ENCODE measurements at places on chromosomes 2 and 18.

GRCh38 chr2:83595121-83595690, 863.9 kb downstream of the SUCLG1 start:
- no peak for DNase-seq

- DNase-seq, result no peak
These were observed 195.0 kb downstream of the BCL11A start for GRCh38 chr2:60358476-60358875.

DNA sequence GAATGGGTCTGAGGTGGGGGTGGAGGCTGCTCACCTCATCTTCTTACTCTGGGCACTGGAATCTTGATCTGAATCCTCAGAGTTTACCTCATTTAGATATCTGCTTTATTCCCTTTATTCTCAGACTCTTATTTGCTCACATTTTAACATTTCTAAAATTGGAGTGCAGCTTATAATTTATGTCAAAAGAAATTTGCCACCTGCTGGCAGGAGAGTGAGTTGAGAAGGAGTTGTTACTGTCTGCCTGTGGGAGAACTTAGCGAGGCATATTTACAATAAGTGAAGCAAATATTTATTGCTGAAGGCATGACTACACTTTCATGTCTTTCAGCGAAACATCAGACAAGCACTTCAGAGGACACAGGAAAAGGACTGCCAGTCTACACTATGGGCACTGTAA, 16.4 kb upstream of the KIAA2012 start:
- DNase-seq, result no peak

DNA sequence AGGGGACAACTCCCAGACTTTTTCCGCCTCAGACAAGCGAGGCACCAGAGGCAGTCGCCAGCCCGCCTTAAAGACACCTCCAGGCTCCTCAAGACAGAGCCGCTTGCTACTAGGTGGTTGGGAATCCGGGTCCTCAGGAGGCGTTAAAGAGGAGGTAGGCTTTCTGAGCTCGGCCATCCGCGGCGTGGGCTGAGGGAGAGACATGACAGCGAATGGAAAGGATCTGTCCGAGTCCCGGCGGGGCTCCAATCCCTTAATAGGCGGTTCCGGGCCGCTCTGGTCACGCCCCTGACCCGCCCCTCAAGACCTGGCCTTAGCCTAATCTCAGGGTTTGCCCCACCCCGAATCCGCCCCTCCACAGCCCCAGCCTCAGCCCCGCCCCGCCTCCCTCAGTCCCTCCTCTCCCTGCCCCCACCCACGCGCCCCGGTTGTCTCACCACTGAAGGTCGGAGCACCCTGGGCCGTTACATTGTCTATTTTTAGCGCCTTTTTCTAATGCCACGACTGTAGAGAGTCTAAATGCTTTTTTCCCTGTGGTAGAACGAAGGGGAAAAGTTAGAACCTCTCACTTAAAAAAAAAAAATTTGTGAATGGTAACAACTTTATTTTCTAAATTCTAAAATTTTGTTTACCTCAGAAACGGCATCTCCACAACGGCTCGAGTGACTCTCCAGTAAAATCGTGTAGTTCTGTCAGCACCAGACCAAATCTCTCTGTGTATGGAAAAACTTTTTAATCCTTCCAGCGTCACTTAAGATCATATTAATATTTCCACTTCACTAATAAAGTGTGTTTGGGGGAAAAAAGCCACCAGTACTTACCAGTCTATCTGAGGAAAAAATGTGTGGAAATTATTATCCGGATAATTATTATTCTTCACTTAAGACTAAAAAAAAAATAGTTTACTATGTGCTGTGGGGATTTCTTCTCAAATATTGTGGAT, at the start of gene RAD51AP2:
TSS of gene RAD51AP2 (minus strand) at position 229 of the 943 bp plus-strand sequence. CDS start at position 204, 25 bp downstream.
- peak; percentile 45 for DNase-seq

DNA sequence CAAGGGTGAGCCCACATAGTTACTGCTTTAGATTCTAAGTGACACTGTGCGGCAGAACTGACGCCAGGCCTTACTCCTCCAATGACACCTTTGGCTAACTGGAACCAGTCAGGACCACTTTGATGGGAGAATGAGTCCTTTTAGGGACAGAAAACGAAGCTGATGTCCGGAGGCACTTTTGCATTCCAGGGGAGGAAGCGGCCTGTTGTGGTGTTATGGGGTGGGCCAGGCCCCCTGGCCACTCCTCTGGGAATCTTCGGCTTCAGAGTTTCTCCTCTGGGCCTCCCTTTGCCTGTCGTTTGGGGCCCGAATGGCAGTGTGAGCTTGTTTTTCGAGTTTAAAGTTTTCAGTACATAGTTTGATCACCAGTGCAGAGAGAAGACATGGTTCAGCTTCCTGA, 65.9 kb downstream of the MBP start:
- DNase-seq, result no peak

DNA sequence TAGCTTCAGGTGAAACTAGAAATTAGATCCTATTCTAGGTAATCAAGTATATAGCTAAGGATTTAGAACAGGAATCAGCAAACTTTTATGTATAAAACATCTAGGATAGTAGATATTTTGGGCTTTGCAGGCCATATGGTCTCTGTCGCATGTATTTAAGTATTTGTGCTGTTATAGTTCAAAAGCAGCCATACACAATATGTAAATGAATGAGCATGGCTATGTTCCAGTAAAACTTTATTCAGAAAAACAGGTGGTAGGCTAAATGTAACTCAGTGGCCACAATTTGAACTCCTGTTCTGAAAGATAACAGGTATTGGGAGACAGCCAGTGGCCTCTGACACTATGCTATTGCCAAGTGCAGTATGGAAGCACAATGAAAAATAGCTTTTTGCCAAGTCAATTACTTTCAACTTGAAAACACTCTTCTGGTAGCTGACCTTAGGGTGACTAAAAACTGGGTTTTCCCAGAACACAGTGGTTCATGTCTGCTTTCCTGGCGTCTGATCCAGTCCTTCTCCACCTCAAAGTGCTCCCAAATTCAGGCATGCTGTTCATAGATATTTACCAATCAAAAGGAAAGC, 304.7 kb upstream of the SYT4 start:
- DNase-seq, result no peak

- no peak for DNase-seq
These were observed 27.5 kb downstream of the CFAP36 start for GRCh38 chr2:55547001-55547400.

DNA sequence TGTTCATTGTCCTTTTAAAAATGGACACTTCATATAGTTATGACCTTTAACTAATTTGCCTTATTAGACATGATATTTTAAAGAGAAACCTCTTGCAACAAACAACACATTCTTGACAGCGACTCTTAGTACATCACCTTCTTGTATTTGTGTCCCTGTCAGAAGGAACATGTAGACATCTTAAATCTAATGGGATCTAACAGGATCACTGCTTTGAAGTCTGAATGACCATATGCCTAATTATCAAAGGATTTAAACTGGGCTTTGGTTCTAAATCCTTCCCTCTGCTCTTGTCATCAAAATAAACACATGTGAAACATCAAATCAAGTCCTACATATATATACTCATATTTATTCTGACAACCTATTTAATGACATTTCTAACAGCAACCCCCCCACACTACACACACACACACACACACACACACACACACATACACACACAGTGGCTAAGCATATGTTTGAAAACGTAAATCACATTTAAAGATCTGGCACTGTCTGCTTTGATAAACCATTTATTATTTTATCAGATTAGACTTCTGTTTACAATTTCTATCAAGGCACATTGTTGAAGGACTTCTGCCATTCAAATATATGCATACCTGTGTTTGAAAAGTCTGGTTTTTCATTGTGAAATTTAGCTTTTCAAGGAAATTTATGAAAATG, 4.2 kb downstream of the GALNT13 start:
- peak; percentile 49 for DNase-seq

GRCh38 chr2:213002383-213002782, 149.0 kb downstream of the IKZF2 start:
- DNase-seq, result no peak

DNA sequence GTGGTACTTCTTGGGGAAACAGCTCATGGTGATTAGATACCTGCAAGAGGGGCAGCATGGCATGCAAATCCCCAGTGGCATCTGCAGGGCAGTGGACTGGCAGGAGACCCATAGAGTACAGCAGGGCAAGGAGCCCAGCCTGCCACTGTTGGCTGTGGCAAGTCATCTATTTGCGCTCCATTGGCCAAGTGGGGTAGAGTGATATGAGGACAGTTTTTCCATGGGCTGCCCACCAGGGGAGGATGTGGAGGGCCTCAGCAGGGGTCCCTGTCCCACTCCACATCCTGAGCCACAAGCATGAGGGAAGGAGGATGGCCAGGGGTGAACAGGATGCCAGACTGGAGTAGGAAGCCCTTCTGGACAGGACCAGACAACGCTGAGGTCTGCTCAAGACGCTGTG, 50.9 kb upstream of the OTOF start:
- no peak for DNase-seq

DNA sequence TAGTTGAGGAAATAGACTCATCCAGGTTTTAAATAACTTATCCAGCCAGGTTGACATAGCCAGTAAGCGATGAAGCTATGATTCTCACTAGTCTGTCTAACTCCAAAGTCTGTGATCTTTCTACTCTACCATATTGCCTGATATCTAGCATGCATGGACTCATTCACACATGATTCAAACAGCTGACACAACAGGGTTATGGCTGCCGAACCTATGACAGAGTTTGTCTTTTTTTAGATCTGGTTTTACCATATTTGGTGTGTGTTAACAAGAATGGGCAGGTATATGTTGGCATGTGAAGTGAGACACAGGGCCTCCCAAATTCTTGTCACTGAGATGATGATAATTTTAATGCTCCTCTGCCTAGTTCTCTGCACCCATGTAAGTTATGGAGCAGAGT, 210.6 kb downstream of the BABAM2 start:
- no peak for DNase-seq

DNA sequence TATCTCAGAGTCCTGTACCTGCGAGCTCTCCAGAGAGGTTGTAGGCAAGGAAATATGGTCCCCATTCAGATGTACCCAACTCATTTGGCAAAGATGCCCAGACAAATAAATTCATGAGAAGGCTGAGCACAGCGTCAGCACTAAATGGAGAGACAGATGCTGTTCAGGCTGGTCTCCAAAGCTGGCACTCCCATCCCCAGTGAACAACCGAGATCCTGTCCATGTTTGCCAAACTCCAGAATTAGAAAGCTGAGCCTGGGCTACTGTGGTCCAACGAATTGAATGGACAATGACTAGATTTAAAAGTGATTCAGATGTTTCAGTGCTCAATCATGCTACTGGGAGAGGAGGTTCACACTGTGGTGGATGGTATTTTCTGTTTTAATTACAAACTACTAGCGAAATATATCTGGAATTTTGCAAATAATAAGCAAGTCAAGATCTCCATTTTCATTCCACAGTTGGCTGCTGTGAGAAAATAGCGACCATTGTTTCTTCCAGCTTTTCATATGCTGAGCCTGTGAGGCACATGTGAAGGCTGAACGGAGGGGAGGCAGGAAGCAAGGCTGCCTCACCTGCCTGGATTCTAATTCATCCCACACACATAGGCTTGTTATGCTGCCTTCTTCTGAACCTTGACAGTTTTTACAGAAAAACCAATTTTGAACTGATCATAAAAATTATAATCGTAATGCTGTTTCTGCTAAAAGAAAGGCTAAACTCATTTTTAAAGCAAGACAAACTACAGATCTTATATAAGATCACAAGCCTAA, 22.6 kb upstream of the DAPL1 start:
- DNase-seq, result no peak

- DNase-seq, result no peak
These were observed 4.0 kb downstream of the EMX1 start for GRCh38 chr2:72921088-72921851.

DNA sequence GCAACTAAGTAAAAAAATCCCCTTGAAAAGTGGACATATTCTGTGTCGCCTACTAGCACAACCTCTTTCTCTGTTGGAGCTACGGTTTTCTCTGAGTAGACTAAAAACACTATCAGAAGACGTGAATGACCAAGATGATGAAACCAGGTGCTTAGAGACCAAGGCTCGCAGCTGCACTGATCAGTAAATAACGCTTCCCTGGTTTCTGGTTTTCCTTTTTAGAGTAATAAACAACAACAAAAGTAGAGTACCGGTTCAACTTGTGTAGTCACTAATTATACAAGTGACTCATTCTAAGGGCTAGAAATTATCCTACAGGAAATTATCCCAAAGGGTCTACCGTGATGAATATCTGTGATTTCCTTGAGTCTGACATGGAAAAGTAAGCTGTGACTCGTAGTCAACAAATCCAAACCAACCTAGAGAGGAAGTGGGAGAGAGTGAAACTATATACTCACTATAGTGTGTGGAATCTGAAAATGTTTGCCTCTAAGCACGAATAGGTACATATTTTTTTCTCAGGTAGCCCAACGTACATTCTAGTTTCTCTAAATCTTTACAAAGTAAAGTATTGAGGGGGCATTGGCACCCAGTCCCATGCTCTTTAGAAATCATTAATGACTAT, 17.8 kb downstream of the RASGRP3 start:
- no peak for DNase-seq

GRCh38 chr2:219159771-219160185, 837 bp downstream of the NHEJ1 start:
- no peak for DNase-seq

DNA sequence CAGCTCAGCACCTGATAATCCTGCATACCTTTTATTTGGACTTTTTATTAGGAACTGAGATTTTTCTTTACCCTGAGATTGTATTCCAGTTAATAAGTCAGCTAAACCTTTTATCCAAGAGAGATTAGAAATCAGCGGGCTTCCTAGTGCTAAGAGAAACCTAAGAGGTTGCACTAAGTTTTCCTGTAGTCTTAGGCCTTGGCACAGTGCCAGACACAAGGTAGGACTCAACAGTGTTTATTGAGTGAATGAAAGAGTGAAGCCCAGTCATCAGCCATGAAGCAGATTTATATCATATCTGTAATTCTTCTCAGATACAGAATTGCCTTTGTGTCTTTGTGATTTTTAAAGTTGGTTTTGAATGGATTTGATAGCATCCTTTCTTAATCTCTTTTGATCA, 13.6 kb downstream of the OTX1 start:
- no peak for DNase-seq

DNA sequence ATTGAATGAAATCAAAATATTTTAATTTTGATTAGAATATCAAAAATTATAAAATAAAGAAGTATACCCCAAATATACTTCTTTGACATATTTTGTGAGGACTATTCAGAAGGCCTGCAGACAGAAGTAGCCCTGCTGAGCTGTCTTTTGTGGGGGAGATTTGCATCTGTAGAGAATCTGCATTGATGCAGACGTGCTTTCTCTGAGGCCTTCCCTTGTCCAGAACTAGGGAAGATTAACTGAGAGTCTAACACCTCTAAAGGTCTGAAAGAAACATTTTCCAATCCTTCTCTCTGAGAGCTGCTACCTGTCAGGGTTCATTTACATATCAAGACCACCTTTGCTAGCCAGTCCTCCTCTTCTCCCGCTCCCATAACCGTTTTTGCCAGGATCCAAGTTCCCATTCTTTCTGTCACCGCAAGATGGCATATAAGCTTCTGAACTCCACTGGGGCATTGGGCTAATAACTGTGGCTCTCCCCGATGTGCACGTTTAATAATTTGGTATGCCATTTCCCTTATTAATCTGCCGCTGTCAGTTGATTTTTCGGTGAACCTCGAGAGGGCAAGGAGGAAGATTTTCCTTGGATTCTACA, 510.4 kb upstream of the CNTNAP5 start:
- DNase-seq, result no peak
